SJCRH30 (cell line): ENCODE measurements at places on chromosomes 2 and 18. TPM values are rescaled to one million over a fixed set of nuclear protein-coding genes. Genes with fewer than 3 reads are reported as not detected.

DNA sequence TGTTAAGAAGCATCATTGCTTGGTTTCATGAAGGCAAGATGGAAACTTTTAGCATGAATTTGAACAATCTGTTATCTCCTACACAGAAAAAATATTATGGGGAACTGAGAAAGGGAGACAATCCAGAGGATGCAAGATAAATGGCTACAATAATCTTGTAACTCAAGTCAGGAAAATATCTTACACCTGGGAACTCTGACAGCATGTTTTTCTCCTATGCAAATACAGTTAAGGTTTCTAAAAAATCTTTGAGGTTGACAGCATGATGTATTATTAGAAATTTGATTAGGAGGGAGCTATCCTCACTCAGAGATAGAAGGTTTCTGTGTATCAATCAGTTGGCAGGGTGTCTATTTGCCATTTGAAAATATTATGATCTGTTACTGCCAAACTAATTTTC, 75.6 kb downstream of the GPD2 start:
- no peak for DNase-seq

- no peak for DNase-seq
These were observed 211.5 kb downstream of the SUCLG1 start for GRCh38 chr2:84247532-84247931.

GRCh38 chr2:30436859-30437435, 10.1 kb upstream of the LCLAT1 start:
- no peak for DNase-seq

DNA sequence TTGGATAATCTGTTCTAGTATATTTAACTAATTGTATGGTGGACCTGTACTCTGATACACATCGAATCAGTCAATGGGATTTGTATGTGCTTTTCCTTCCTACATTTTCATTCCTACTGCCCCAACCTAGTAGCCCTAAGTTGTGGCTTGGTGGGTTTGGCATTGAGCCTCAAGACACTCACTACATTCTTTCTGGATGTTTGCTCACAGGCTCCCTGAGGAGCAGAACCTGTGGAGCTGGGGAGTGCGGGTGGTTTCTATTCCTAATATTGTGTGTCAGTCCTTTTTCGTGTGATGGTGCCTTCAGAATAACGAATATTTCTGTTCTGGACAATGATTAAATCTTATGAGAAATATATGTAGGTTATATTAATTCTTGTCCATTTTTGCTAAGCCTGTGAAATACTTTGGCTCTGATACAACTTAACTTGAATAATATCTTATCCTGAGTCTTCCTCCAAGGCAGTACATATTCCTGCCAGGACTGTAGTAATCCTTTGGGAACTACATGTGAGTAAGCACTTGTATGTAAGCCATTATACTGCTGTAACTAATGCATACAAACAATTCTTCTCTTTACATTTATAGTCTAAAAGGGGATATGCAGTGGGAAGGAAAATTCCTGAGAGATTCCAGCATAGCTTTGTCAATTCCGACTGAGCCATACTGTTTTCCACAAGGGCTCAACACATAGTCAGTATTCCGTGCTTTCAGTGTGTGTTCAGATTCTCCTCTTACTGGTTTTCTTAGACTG, 150.6 kb downstream of the AGPS start:
- no peak for DNase-seq

GRCh38 chr2:112795774-112796173, 11.5 kb upstream of the IL1A start:
- no peak for DNase-seq

CRYGC gene
- not detected in 2 replicates for total RNA-seq

GRCh38 chr2:88100489-88100858, 27.4 kb downstream of the FABP1 start:
- DNase-seq: no peak

ALK gene
- total RNA-seq: 56.4 and 59.6 TPM in 2 replicates

DNA sequence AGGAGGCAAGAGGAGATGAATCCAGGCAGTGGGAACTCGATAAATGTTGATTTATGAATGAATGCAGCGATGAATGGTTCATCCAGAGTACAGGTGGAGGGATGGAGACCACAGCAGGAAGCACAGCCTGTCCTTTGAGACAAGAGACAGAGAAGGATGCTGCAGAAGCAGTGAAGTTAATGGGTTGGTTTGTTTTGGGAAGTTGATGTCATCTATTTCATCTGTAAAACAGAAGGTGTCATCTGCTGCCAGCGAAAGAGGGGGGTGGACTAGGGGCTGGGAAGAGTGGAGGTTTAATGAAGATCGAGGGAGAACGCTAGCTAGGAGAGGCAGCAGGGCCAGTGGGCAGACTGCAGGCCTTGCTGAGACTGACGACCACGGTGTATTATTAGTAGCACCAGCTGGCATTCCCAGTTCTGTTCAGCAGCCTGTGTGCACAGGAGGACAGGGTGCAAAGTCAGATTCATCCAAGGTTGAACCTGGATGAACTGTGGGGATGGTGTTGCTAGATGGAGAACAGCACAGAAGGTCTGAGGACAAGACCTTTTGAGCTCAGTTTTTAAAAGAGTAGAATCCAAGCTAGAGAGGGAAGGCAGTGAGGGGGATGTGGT, 120.3 kb upstream of the CAPN13 start:
- DNase-seq: no peak
